ENCODE measurements at places on chromosomes 5 and 9.

DNA sequence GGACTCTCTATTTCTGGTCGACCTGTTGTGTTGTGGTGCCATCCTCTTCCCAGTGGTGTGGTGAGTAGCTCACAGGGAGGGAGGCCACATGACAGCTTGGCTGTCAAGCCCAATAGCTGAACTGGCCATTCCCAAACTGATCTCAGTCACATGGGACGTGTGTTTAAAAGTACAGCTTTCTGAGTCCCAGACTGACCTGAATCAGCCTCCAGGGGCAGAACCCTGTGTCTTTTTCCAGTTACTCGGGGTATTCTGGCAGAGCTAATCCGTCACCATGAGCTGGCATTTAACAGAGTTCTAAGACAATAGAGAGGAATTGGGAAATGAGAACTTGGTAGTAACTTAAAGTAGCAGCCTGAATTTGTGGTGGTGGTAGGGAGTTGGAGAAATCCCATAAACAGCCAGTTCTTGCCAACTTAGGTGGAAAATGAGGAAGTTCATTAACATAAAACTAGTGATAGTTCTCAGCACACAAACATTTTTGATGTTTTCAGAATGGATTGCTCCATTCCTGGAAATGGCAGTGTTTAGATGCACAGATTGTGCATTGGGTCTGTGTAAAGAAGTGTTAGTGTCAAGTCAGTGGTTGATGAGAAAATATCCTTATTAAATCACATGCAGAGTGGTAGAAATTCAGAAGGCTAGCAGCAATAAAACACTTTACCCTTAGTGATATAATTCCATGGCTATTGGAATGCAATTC is 50.9 kb downstream of the GPR107 start:
- no peak for DNase-seq

- peak; percentile 96 for DNase-seq
These were observed 24.4 kb downstream of the RNF145 start for GRCh38 chr5:159184858-159185381.

DNA sequence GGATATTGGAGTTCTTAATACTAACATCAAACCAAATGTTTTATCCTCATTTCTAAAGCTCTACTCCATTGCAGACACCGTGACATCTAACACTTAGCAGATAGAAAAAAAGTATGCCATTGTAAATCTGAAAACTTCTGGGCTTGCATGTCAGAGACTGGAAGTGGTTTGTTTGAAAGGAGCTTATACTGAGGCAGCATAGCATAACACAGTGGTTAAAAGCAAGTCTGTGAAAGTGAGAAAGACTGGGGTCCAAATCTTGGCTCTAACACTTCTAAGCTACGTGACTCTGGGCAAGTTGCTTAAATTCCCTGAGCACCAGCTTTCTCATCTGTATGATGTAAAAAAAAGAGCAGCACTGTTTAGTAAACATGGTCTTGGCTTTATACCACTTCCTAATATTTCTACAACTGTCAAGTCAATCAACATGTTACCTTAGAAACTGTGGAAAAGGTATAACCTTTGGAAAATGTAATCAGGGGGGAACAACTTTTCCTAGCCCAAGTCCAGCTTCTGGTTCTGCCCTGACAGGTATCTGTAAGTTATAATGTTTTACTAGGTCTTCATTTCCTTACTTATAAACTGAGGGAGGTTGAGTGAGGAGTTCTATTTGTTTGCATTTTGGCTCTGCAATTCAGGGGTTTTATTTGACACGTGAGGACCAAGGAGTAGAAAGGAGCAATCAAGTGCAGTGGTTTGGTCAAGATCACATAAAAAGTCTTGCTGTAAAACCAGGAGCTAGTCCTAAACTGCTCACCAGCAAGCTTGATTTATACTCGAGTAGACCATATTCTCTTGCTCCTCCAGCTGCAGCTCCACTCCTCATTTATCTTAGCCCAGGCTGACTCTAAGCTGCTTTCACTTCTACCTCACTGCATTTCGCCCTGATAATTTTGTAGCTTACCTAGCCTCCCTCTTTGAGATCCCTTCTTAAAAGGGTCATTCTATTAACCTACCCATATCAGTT is 541.0 kb downstream of the RAB3C start:
- DNase-seq, result no peak

DNA sequence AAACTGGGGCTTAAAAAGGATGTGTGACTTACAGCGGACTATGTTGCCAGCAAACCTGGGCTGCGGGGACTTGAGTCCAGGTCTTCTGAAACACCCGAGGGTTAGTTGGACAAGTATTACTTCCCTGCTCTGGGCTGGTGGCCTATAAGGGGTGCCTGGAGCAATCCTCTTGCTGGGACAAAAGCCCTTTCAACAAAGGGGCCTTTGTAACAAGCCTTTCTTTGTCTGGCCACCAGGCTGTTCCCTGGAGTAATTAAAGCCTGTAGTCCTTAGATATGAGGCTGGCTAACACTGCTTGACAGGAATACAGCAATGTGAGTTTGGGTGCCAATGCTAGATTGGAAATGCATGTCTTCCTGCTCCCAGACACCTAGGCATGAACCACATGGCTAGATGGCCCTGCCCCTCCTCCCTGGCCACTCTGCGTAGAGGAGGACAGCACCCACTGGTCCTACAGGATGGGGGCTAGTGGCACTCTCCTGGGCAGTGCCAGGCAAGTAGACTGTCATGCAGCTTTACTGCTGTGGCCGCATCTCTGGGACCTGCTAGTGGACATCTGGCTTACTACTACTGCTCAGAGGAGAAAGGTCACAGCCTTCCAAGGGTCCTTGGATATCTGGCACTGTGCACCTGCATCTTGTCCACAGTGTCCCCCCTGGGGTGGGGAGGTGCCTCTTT is 343.1 kb downstream of the ZSWIM6 start:
- DNase-seq, result no peak

GRCh38 chr9:1170918-1171317 is 120.8 kb downstream of the DMRT2 start:
- DNase-seq, result no peak

- peak; percentile 72 for DNase-seq
These were observed 6.1 kb upstream of the DPM2 start for GRCh38 chr9:127943731-127944144.

GRCh38 chr5:61123145-61123544 is 39.1 kb downstream of the SMIM15 start:
- no peak for DNase-seq

DNA sequence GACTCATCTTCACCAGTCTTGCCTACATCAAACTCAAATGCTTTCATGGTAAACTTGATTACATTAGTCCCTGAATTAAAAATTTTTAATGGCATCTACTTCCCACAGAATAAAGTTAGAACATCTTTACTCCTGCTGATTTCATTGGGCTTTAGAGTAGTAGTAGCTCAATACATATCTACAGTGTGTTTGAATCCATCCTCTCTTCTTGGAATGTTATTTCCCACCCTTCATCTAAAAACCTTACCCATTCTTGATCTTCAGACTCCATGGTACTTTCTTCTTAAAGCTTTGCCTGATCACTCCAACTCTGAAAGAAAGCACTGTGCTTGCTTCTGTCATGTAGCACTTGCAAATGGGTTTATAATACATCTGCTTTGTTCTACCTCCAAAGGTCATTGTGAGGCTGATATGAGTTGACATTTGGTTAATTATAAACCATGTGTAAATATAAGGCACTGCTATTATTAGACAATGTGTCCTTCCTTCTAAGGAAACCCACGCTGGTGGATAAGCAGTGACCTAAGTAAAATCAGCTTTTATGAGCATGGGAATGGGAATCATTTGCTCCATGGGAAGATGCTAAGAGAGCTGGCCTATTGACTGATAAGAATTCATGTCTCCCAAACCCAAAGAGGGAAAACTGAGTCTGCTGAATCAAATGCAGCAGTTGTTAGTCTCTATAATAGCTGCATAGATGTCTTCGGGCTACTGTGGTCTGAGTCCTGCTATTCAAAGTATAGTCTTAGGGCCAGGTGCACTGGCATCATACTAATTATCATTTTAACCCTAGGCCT is 7.5 kb upstream of the PRLR start:
- no peak for DNase-seq

DNA sequence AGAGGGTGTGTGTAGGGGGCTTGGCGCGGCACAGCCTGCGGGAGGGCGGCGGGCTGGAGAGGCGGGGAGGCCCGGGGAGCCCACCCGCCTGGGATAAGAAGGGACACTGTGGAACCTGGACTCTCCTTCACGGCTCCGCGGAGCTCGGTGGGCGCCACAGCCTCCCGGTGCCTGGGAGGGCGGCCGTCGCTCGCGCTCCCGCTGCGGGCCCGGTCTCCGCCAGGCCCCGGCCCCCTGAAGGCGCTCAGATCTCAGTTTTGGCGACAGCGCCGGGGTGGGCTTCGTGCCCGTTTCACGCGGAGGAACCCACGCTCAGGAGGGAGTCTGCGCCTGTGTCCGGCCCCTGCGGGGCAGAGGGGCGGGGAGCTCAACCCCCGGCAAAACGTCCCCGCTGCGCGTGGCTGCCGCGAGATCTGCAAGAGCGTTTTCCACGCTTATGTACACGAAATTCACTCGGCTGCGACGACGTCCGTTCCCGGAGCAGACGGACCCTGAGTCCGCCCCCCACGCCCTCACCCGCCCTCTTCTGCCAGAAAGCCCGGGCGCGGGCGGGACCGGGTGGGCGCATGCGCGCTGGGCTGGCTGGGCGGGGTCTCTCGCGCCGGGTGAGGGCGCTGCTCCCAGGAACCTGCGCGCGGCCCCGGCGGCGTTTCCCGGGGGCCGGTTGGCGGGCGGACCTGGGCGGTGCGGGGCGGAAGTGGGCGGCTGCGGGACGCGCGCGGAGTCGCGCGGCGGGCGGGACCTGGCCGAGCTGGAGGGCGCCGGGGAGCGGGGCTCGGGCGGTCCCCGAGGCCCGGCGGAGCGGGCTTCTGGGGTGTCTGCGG is at the start of gene NELFB:
Gene NELFB, plus strand, starts transcription at position 704 of the 824 bp plus-strand sequence.
- peak; percentile 86 for DNase-seq

DNA sequence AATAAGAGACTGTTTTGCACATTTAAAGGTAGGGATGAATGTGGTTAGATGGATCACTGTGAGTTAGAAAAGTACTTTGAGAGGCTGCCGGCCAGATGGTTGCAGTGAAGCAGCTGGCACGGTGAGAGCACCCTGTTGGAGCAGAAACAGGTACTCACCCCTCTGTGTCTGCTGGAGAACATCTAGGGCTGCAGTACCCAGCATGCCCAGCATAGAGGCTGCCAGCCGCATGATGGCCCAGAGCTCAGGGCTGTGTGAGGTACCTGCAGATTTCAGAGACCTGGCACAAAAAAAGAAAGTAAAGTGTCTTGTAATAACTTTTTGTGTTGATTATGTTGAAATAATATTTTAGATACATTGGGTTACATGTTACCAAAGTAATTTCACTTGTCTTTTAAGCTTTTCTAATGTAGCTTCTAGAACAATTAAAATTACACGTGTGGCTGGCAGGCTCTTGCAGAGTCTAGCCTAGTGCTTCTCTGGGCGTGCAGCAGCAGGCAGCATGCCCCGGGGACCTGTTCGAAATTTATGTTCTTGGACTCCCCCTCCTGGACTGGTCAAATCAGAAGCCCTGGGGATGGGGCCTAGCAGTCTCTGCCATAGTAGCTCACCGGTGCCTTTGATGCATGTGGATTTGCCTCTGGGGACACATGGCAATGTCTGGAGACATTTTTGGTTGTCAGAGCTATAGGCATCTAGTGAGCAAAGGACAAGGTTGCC is 11.1 kb downstream of the WDR5 start:
- no peak for DNase-seq

DNA sequence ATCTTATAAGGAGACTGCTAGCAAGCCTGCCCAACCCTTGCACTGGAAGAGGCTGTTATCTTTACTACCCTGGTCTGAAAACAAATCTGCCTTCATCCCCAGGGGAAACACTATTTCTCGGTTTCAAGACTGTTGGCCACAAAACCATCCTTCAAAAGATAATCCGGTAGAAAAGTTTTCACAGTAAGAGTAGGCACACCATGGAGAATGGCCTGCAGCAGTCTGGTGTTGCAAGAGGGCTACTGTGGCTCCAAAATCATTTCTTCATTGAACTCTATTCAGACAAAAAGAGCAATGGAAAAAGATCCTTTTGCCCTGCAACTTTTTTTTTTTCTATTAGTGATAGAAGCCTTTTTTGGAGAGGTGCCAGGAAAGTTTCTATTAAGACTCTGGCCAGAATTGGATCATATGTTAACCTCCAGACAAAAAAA is 163.9 kb downstream of the ARHGEF28 start:
- no peak for DNase-seq

DNA sequence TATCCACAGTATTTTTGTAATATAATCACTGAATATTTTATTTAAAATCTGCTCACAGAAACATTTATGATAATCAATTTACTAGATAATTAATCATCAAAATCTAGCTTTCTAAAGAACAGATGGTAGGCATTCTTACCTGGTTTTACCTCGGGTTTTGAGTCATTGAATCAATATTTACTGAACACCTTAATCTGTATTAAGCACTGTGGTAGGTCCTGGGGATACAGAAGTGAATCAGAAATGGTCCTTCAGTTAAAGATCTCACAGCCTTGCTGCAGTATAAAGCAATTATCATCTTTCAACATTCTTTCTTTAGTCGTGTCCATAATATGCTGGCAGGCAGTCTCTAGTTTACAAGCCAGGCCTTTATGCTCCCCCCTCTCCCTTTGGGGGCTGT is 2.0 kb upstream of the MEIKIN start:
- DNase-seq, result no peak
